Right atrium auricular region (tissue), 2 donors: ENCODE measurements at places on chromosomes 2 and 18.

- DNase-seq, result no peak
Measured at GRCh38 chr18:42635378-42636048, 480.0 kb downstream of the RIT2 start.

- DNase-seq, result no peak
Measured at GRCh38 chr2:43612944-43613343, 17.1 kb upstream of the THADA start.

DNA sequence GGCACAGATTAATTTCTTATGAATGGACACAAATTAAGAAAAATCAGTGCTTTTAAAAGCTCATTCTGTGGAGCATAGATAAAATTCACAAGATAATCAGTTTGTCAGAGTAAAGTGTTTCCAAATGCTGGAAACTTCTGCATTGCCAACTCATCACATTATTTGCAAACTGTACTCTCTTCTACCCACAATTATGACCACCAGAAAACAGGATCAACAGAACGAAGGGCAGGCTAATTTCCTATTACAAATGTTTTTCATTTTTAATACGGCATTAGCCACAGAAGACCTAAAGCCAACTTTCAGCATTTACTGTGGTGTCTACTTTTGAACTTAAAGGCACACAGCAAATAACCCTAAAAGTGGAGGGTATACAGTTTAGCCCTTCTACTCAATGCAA lies 6.0 kb downstream of the IRS1 start:
- no peak for DNase-seq

GRCh38 chr2:195395362-195395761 lies 261.7 kb upstream of the SLC39A10 start:
- no peak for DNase-seq

GRCh38 chr2:160507046-160507407 lies 13.4 kb upstream of the RBMS1 start:
- no peak for DNase-seq

- no peak for DNase-seq
Measured at GRCh38 chr18:14074187-14074586, 58.0 kb downstream of the ZNF519 start.
